Adipocyte (in vitro differentiated cells): ENCODE measurements at places on chromosomes 5 and 9.

DNA sequence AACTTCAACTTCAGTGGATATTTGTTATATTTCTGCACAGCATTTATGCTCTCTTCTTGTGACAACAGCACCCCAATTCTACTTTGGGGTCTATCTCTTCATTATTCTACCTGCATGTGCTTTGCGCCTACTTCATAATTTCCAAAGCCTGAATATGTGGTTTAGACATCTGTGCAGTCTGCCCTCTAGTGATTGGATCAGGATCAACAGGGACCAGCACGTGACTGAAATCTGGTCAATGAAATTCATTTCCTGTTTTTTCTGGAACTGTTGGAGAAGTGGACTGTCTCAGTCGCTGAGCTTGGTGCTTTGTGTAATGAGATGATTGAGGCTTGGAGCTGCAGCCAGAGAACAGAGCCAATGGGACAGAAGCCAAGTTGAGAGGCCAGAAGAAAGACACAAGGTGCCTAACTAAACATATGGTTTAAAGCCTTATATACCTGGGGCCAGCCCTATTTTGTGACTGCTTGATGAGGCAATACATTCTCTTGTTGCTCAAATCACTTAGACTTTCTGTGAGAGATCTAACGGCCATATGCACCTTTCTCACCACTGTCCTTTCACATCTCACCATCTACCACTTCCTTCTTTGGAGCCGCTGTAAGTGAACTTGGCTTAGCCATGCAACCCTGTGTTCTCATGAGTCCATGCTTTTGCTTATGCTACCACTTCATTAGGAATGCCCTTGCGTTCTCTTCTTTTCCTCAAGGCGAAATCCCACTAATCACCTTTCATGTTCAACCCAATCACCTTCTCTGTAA lies 68.8 kb upstream of the PPP2R2B start:
- DNase-seq = peak; percentile 33

GRCh38 chr9:100125910-100126309 lies 26.9 kb downstream of the INVS start:
- DNase-seq = no peak

GRCh38 chr9:32677931-32678330 lies 42.5 kb upstream of the TAF1L start:
- no peak for DNase-seq

- DNase-seq = no peak
Measured at GRCh38 chr5:80722916-80723315, 68.1 kb upstream of the DHFR start.

- DNase-seq = no peak
Measured at GRCh38 chr5:123115020-123115419, 26.0 kb downstream of the PRDM6 start.

- DNase-seq = peak; percentile 96
Measured at GRCh38 chr5:43007246-43007910, 32.7 kb downstream of the ANXA2R start.

DNA sequence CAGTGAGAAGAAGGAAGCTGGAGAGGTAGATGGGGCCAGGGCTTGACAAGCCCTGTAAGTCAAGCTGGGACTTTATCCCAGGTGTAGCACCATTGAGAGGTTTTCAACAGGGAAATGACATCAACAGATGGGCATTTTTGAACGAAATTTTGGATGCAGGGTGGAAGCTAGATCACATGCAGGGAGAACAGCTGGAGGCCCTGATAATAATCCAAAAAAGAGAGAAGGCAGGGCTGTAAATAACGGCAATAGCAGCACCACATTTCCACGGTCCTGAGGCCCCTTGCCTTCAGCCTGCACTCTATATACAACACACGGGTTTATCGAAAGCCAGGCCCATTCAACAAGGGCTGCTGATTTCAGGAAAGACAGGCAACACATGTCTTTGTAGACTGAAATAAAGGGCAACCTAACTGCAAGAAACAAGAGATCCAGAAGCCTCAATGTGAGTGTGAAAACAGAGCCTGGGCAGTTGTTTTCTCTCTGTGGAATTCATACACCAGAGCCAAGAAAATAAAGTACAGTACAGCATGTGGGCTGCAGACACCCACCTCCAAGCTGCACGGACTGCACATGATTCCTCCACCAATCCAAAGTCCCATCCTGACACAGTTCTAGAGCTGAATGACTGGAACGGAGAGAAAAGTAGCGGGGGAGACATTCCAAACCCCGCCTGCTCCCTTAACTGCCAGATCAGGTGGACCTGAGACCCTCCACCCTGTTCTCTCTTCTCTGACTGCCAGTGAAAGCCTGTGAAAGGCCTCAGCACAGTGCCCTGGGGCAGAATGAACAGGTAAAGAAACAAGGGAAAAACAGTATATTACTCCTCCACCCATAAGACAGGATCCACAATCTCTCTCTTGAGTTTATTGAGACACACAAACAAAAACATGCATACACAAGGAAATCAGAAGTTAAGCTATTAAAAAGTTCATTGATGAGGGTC lies 36.3 kb downstream of the KLHL3 start:
- DNase-seq = peak; percentile 9
